Heart left ventricle (tissue), 16 donors: ENCODE measurements at places on chromosomes 2 and 18.

DNA sequence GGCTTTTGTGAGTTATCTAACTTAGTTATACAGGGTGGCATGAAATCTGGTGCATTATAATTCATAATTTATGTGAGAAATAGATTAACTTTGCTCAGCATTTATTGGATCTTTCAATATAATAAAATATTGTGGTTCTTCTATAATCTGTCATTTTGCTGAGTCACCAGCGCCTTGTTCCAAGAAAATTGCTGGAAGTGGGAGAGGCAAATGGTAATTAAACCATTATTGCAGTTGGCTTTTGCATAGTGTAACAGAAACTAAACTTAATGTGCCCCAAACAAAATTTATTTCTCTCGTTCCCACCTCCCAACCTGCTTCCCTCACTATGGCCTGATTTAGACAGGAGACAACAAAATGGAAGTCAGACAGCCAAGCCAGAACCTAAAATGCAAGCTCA lies 146.3 kb downstream of the GALR1 start:
- DNase-seq, result no peak

DNA sequence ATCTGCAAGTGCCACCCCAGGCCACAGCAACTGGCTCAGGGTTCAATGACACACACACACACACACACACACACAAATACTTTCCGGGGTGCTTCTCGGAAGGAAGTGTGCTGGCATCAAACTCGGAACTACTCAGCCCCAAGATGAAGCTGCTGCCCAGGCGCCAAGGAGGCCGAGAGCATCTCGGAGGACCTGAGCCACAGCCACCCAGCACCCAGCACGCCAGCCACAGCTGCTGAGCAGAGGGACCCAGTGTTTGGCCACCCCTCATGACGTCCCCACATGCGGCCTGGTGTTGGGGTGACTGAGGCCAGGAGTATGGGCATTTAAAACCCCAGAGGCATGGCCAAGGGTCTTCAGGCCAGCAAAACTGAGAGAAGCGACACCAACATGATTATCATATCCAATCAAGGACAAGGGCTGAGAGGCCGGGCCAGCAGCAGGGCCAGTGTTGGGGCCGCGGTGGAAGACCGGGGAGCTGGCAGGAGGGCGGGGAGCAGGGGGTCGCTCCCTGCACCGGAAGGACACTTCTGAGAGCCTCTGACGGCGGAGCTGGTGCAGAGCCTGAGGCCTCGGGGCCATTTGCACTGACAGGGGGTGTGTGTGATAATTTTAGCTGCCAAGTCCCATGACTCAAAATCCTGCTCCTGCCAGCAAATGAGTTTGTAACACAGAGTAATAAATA lies 61.8 kb downstream of the BIN1 start:
- DNase-seq, result no peak

DNA sequence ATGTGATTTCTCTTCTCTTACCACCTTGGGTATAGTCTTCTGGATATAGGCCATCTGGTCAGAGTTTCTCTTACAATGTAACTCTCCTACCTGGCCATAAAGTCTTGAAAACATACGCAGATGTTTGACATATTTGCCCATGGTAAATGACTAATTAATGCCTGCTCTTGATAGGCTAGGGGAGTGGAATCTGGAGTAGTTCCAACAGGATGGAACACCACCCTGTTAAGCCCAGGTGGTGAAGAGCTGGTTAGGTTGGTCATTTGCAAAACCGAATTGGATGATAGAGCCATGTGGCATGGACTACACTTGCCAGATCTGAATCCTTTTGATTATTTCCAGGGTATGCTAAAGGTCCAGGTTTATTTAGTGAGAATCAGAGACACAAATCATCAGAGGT lies 36.5 kb downstream of the HADHB start:
- no peak for DNase-seq

- DNase-seq, result no peak
These were observed 8.0 kb downstream of the NTSR2 start for GRCh38 chr2:11661891-11662435.

GRCh38 chr2:203535784-203536585 lies 884 bp upstream of the RAPH1 start:
- DNase-seq, result no peak

GRCh38 chr2:15187702-15188101 lies 373.4 kb downstream of the NBAS start:
- no peak for DNase-seq

- DNase-seq, result no peak
These were observed 82.0 kb upstream of the FSHR start for GRCh38 chr2:49236316-49236715.

- DNase-seq, result no peak
These were observed 76.5 kb upstream of the EPB41L3 start for GRCh38 chr18:5620289-5620688.

- DNase-seq, result no peak
These were observed 9.1 kb upstream of the IL1RN start for GRCh38 chr2:113118263-113118657.

DNA sequence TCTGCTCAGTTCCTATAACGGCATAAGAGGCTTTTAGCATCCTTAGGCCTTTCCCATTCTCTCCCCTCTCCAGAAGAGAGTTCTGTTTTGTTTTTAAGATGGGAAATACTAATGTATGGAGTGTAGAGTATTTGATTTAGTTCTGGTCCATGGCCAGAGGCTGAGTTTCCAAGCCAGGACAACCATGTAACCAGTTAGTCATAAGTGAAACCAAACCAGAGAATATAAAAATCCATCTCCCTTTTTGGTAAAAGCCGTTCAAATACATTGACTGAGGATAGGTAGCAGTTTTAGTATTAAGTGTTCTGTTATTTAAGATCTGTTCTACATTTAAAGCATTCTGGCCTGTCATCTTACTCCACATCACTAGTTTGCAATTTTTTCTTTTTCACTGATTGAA lies 3.1 kb downstream of the PSMD1 start:
- DNase-seq, result no peak

- no peak for DNase-seq
These were observed 102.0 kb upstream of the PPP1CB start for GRCh38 chr2:28649481-28650265.

GRCh38 chr2:974502-974901 lies 23.9 kb downstream of the SNTG2 start:
- no peak for DNase-seq

- DNase-seq, result no peak
These were observed 17.6 kb downstream of the MRPL35 start for GRCh38 chr2:86216575-86217555.
